ENCODE measurements at places on chromosomes 7 and 10.

DNA sequence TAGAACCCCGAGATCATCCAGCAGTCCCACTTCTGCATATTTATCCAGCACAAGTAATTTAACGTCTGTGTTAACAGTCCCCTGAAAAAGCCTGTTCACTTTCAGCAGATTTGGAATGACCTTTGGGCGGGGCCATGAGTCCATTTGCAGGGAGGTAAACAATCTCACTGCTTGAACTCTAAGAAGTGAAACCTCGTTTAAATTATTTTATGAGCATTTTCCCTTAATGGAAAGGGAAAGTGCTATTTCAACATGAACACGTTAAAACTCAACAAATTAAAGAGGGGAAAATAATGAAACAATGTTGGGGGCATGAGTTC lies 282.8 kb downstream of the GATA3 start:
- no peak for ATAC-seq

GRCh38 chr10:46310143-46310514 lies 23.3 kb downstream of the ANTXRL start:
- no peak for ATAC-seq

- ATAC-seq: no peak
Observed at GRCh38 chr10:103879409-103879808, 24.0 kb upstream of the SH3PXD2A start.

DNA sequence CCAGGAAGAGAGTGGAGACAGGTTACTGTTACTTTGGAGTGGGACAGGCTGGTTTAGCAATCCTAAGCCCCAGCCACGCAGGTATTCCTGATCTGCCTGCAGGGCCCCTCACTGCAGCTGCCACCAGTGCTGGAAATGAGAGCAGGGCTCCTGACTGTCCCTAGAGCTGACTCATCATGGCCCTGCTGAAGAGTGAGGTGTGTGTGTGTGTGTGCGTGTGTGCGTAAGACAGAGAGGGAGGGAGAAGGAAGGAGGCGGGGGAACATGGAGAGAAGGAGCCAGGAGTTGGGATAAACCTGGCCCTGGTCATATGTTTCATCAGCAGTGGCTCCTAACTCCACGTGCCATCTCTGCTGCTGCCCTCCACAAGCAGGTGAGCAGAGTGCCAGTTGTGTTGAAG lies 3.6 kb downstream of the FOXI2 start:
- ATAC-seq: no peak

DNA sequence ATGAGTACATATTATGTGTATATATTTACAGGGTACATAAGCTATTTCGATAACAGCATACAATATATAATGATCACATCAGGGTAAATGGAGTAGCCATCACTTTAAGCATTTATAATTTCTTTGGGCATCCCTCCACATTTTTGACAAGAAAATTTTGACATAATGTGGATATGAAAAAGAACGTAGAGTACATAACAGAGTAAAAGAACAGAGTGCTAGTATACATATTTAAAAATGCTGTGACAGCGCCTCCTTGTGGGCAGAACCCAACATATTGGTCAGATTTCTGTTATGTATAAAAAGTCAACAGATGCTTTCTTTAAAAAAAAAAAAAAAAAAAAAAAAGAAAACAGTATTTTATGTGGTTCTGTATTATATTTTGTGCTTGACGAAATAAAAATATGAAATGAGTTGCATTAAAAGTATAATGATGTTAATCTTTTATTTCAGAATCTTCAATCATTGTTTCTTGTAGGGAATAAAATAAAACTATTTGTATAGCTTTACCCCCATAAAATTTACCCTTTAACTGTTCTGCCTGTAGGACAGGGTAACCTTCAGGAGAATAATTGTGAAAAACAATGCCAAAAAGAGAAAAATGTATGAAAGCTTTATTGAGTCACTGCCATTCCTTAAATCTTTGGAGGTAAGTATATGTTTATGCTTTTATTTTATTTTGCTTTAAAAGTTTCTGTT lies 18.3 kb upstream of the HBP1 start:
- ATAC-seq: peak; percentile 77

GRCh38 chr10:3438606-3439005 lies 266.0 kb upstream of the PITRM1 start:
- no peak for ATAC-seq

DNA sequence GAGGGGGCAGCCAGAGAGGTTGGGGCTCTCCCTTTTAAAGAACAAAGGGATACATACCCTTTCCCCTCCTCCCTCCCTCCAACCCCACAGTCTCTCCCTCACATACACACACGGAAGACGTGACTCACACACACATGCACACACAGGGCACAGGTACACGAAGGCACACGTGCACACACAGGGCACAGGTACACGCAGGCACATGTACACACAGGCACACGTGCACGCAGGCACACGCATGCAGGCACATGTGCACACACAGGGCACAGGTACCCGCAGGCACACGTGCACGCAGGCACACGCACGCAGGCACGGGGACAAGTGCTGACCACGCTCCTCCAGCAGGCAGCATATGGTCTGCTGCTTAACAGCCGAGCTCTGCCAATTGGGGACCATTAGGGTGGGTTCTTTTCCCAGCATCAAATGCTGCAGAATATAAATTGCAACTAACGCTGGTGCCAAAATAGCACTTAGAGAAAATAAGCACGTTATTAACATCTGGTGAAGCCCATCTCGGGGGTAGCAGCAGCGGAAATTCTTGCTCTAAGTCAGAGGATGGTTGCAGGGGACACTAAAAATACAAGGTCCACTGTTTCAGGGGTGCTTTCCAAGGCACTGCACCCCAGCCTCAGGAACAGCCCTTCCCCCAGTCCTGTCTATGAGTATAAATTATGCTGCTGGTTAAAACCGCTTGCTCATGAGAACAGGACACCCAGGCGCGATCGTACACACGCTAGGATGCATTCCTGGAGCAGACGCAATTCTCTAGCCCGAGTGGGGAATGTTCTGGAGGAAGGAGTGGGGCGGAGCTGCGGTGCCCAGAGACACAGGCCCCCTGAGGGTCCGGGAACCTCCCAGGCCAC lies 55.2 kb upstream of the TNRC18 start:
- ATAC-seq: no peak

GRCh38 chr7:103887853-103888602 lies 101.4 kb downstream of the RELN start:
- peak; percentile 55 for ATAC-seq

- no peak for ATAC-seq
Observed at GRCh38 chr10:32979041-32979440, 21.0 kb upstream of the ITGB1 start.

- ATAC-seq: no peak
Observed at GRCh38 chr10:95499482-95499989, 61.6 kb downstream of the SORBS1 start.

- ATAC-seq: no peak
Observed at GRCh38 chr10:12603766-12604470, 254.6 kb downstream of the CAMK1D start.

- no peak for ATAC-seq
Observed at GRCh38 chr10:69973678-69974077, 79.0 kb upstream of the MACROH2A2 start.

GRCh38 chr10:63504145-63504881 lies 16.9 kb upstream of the REEP3 start:
- ATAC-seq: no peak

- ATAC-seq: peak; percentile 74
Observed at GRCh38 chr10:94133239-94133638, 139.5 kb downstream of the PLCE1 start.

- no peak for ATAC-seq
Observed at GRCh38 chr7:110417611-110418010, 673.3 kb upstream of the LRRN3 start.

DNA sequence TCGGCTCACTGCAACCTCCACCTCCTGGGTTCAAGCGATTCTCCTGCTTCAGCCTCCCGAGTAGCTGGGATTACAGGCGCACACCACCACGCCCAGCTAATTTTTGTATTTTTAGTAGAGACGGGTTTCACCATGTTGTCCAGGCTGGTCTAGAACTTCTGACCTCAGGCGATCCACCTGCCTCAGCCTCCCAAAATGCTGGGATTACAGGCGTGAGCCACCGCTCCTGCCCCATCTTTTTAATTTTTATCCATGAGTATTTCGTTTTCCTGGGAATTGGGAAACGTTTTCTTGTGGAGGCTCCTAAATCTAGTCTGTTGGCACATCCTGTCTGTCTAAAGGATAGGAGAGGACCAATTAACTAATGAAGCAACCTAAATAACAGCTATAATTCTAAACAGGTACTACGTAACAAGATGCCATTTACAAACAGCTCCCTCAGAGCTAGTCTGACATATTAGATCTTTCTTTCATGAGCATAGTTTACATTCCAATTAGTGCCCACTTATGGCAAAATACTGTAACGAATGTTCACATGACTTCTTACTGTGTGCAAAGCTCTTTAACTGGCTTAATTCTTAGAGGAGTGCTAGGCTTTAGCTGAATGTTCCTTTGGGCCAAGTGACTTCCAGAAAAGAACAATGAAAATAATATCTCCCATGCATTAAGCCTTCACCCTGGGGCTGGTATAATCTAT lies 151.0 kb upstream of the YAE1 start:
- no peak for ATAC-seq

Data from SK-N-SH treated with all-trans-retinoic acid at 6 μM for 48 hours (cell line).